ENCODE measurements at places on chromosomes 12 and 14.
A peak's percentile ranks its signal among the peaks of the same experiment; 100 is the strongest.

GRCh38 chr12:123363740-123364531 is 711 bp downstream of the SBNO1 start:
- peak; percentile 17 for DNase-seq

DNA sequence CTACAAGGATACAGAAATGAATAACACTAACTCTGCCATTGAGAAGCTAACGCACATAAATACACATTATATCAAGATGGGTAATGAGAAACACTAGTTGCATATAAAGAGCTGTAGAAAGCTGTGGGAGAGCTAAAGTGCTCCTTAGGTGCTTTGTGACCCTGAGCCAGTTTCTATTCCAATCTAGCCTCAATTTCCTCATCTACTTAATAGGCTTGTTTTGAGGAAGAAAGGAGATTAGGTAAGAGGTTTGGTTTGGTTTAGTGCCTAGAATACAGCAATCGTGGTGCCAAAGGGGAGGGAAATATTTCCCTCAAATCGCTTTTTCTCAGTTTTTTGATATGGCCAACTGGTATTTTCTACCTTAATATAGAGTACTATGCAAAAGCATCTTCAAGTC is 994 bp downstream of the SRP54 start:
- no peak for DNase-seq

GRCh38 chr14:102571043-102571442 is 21.4 kb upstream of the RCOR1 start:
- DNase-seq = no peak

GRCh38 chr14:24377126-24377525 is 9.1 kb downstream of the NFATC4 start:
- no peak for DNase-seq

- no peak for DNase-seq
Measured at GRCh38 chr12:75660107-75660530, 148.7 kb upstream of the KRR1 start.

DNA sequence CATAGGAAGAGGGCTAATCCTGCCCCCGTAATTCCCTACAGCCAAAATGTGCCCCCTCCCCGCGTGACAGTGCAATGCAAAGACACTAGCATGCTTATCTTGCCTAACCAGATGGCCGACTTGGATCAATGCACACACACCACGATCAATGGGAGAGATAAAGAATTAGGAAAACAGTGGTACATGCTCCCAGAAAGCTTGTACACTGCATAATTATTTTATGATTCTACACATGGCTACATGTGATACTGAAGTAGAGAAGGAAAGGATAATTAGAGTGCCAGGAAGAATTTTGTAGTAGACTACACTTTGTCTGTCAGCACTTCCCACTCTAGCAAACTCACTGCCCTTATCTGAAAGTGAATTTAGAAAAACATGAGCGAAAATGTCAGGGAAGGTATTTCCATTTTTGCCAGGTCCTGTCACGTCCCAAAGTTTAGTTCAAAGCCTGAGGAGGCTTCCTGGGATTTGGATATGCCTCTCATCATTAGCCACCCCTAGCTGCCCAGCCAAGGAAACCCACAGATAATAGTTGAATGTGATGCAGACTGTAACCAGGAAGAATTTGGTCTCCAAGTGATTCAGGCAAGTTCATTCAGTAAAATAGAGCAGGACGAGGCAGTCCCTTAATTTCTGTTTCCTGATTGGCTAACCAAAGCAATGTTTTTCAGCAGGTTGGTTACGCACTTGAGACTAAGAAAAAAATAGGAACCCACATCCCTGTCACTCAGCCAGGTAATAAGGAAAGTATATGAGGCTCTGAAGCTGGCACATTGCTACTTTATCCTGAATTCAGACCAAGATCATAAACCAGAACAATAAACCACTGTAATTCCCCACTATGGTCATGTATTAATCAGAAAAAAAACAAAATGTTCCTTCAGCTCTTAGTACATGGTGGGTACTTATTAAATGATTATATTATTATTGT is 199.6 kb upstream of the OTX2 start:
- DNase-seq = no peak

- DNase-seq = no peak
Measured at GRCh38 chr12:19614601-19615383, 175.5 kb downstream of the AEBP2 start.

DNA sequence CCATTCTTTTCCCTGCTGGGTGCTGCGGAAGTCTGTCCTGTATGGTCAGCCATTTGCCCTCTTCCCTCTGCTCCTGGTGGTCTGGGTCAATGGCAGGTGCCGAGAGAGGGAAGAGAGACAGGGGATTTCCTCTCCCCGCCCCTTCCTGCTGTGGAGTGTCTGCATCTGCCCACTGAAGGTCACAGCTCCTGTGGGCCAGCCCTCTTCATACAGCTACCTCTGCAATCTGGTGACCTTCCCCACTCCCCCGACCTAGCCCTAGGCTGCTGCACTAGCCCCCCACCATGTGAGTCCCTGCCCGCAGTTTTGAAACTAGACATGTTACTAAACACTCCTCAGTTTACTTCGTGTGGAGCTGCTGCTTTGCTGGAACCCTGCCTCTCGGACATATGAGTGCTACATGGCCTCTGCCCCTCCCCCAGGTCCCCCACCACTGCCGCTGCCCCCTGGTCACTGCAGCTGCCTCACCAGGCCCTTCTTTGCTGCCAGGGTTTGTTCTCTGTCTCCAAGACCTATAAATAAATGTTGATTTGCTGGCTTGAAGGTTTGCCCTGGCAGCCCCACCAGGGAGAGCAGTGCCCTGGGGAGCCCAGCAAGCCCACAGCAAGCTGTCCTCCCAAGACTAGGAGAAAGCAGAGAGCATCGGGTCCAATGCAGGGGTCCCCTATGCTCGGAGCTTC is 102.9 kb downstream of the DPF3 start:
- DNase-seq = no peak

DNA sequence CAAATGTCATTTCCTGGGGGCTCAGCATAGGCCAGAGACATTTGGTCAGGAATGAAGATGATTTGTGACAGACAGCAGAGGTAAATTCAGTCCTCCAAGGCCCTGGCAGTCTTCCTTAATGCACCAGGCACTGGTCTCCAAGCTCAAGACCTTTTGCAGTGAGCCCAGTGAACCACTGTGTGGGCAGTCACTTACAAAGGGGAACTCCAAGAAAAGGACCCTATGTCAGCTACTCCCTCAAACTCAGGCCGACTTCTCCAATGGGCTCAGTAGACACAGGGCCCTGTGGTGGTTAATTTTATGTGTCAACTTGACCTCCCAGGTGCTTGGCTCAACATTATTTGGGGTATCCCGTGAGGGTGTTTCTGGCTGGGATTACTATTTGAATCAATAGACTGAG is 29.3 kb upstream of the PLEK2 start:
- DNase-seq = no peak

- DNase-seq = no peak
Measured at GRCh38 chr14:78530078-78530477, 359.9 kb downstream of the NRXN3 start.

- no peak for DNase-seq
Measured at GRCh38 chr14:77593501-77593961, 22.9 kb downstream of the SPTLC2 start.

- peak; percentile 13 for DNase-seq
Measured at GRCh38 chr14:21300892-21301291, 21.0 kb downstream of the RPGRIP1 start.

GRCh38 chr12:10718279-10718821 is 4.8 kb downstream of the YBX3 start:
- DNase-seq = no peak

DNA sequence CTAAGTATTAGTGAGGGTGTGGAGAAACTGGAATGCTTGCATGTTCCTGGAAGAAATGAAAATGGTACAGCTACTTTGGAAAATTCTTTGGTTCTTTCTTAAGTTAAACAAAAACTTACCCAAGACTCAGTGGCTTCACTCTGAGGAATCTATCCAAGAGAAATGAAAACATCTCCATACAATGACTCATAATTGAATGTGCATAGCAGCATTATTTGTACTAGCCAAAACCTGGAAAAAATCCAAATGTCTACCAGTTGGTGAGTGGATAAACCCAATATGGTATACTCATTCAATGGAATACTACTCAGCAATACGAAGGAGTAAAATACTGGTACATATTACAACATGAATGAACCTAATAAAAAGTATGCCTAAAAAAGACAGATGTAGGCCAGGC is 18.0 kb upstream of the CRACR2A start:
- DNase-seq = no peak

DNA sequence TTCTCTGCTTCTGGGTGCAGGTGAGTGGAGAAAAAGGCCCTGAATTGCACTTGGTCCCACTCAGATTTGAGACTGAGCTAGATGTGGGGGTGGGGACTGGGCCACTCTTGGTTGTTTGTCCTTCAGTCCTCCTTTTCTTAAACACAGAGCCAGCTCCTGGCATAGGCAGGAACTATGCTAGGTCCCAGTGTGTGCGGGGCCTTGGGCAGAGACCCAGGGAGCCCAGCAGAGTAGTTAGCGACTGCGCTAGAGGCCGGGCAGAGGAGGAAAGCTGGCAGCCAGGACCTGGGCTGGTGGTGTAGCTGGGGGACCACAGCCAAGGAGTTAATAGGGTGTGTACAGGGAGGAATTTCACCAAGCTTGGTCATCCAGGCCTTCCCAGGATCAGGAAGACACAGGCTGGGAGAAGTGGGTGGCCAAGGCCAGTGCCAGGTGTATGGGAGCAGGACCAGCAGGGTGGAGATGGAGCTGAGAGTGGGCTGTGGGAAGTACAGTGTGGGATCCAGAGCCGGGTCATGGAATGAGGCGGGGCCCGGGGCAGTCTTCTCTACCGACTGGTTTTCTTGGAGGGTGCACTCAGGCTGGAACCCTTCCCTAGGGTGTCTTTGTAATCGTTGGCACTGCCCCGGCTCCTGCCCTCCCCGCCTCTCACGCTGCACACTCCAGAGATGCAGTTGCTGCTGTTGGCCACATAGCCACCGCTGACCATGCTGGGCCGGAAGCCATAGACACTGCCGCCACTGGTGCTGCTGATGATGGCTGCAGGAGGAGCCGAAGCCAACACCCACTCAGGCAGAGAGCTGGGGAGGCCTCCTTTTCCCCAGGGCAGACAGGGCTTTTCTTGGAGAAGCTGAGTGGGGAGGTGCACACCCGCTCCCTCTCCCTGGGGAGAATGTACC is 8.7 kb downstream of the KRT71 start:
- no peak for DNase-seq

DNA sequence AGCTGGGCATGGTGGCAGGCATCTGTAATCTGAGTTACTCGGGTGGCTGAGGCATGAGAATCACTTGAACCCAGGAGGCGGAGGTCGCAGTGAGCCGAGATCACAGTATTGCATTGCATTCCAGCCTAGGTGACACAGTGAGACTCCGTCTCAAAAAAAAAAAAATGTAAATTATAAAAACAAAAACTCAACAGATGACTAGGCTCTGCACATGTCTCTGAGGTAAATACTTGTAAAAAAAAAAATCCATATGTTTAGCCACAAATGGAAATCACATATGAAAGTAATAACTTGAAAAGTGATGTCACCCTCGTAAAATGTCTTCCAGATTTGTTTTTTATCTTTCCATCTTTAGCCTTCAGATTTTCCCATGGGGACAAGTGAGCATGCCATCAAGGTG is 85.0 kb downstream of the KICS2 start:
- DNase-seq = no peak

DNA sequence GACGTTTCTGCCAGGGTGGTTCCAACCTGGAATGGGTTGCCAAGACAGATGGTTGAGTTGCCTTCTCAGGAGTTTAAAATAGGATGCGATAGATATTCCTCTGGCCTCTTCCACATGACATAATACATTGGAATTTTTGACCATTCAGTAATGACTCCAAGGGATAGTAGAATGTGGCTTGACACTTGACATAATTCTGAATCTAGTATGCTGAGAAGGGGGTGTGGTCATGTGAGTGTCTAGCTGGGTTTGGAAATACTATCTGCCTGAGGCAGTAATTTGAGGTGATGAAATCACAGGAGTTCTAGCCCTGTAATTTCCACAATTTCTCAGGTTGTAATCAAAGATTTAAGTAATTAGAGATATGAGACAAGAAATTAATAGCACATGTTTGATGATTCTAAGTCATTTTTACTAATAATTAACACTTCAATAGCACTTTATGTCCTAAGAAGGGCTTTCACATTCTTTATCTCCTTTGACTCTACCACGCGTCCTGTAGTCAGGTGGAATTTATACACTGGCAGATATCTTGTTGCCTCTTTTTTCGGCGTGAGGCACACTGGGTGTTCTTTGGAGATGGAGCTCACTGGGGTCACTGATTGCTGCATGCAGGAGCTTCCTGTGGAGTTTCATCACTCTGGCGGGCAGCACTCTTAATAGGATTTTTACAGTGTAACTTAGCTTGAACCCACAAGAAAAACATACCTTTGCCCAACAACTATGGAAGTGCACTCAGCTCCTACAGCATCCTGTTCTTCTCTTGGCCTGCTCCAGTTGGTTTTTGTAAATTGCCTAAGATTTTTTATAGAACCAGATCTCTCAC is 3.2 kb upstream of the AMIGO2 start:
- no peak for DNase-seq

- DNase-seq = no peak
Measured at GRCh38 chr14:61570549-61571290, 124.6 kb upstream of the HIF1A start.

GRCh38 chr12:92540782-92541423 is 161.9 kb upstream of the PLEKHG7 start:
- DNase-seq = no peak

- no peak for DNase-seq
Measured at GRCh38 chr14:59435101-59435500, 30.1 kb downstream of the GPR135 start.

DNA sequence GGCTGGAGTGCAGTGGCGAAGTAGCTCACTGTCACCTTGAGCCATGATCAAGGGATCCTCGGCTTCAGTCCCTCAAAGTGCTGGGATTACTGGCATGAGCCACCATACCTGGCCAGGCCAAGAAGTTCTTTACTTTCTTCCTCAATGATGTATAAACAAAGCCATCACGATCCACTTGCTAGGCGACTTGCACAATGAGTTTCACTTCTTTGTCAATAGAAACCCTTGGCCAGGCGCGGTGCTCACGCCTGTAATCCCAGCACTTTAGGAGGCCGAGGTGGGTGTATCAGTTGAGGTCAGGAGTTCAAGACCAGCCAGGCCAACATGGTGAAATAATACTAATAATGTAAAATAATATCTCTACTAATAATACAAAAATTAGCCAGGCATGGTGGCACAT is 14.4 kb upstream of the SPSB2 start:
- no peak for DNase-seq

DNA sequence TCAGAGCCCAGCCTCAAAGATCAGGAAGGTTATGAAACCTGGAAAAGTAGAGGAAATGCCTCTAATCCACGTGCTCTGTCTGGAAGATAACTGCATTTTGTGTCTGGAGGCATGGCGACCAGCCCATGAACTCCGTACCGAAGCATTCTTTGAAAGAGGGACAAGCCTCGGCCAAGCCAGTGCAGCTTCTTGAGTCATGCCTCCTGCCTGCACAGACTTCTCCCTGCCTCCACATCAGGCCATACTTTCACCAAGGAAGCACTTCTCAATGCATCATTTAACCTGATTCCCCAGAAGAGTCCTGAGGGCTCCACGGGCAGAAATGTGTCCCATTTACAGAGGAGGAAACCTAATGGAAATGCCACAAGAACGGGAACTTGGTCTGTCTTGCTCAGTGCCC is 3.4 kb downstream of the ACTN1 start:
- DNase-seq = no peak

GRCh38 chr12:108173160-108173559 is 44.1 kb downstream of the WSCD2 start:
- DNase-seq = no peak

Measured in activated gamma-delta T cell treated with Interleukin-2 at 50 U/mL for 16 hours (primary cell).